Natural killer cell treated with Interleukin-12 subunit alpha and Interleukin-12 subunit beta and Interleukin-15 and Interleukin-18, amount 100 ng/mL, for 72 hours (primary cell): ENCODE measurements at places on chromosomes 3 and 15. TPM values are rescaled to one million over a fixed set of nuclear protein-coding genes. Genes with fewer than 3 reads are reported as not detected.
A peak's percentile ranks its signal among the peaks of the same experiment; 100 is the strongest.

GRCh38 chr15:27816790-27817189 is 282.3 kb downstream of the OCA2 start:
- DNase-seq, result no peak

- no peak for DNase-seq
Measured at GRCh38 chr3:129254536-129255230, 5.3 kb downstream of the COPG1 start.

GRCh38 chr15:57533448-57533799 is 58.3 kb upstream of the MYZAP start:
- DNase-seq, result no peak

REC114 gene
- total RNA-seq, result not detected

DNA sequence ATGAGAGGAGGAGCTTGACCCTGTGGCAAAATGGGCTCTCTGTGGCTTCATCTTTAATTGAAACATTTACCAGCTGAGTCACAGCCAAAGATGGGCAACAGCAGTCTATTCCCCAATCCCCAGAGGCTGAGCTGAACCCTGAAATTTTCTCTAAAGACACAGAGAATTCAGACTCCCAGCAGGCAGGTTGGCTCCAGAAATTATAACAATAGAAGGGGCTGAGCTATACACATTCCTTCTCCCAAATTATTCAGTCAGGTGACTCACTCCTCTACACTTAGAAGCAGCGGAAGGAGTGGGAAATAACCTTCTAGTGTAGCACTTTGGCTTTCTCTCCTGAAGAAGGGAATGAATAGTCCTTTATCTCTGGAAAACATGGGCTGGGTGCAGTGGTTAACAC is 264.3 kb upstream of the ARHGEF26 start:
- DNase-seq, result no peak

DLEC1 gene
- 0.52 TPM for total RNA-seq

CCDC9B gene
- total RNA-seq, result 0.29 TPM

STAB1 gene
- total RNA-seq, result 0.57 TPM

DNA sequence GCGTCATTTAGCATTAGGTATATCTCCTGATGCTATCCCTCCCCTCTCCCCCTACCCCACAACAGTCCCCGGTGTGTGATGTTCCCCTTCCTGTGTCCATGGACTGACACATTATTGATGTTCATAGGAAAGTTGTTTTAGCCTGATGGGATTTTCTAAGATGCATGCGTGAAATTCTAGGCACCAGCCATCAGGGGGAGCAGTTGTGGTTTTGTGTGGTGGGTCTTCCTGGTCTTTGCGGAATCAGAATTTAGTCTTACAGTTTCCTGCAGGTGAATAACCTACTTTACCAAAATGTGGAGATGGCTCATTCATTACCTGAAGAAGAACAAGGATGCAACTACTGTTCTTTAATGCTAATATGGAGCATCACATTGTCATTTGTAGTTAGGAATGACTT is 455.0 kb upstream of the THBS1 start:
- DNase-seq, result peak; percentile 67

DNA sequence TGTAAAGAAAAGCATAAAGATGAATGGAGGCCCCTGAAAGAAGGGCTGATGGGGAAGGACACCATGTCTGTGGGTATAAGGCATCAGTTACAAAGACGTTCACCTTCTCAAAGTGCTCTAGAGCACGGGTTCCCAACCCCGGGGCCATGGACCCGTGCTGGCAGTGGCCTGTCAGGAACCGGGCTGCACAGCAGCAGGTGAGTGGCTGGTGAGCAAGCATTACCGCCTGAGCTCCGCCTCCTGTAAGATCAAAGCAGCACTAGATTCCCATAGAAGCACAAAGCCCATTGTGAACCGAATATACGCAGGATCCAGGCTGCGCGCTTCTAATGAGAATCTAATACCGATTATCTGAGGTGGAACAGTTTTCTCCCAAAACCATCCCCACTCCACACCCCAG is 25.7 kb downstream of the MYO1E start:
- DNase-seq, result no peak

- DNase-seq, result no peak
Measured at GRCh38 chr15:53203454-53203853, 413.3 kb upstream of the ONECUT1 start.

DNA sequence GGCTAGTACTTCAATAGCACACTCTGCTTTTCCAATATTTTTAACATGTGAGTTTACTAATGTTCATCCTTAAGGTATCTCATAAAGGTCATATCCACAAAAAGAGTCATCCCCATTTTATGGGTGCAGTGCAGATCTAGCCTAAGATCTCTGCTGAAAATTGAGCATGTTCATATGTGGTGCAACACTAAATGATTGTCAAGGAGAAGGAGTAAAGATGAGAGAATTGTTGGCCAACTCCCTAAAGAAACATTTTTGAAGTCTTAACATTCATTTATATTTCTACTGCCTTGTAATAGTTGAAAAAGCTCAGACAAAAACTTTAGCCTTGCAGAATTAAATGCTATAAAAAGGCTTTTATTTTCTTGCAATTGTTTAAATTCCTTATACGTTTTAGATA is 1159.6 kb downstream of the TBL1XR1 start:
- no peak for DNase-seq

DNA sequence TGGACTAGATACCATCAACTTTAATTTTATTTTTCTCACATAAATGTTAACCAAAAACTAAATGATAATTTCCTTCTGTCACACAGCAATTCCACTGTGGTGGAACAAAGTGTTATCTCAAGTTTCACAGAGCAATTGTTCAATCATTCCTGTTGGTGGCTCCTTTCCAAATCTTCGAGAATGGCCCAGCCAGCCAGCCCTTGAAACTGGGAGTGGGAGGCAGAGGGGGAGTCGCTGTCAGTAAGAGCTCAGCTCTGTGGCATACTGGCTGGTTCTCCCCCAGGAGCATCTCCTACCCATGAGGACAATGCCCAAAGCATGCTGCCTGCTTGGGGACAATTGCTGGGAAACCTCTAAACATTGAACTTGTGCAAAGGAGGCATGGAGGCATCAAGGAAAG is 47.7 kb downstream of the MECOM start:
- no peak for DNase-seq

DNA sequence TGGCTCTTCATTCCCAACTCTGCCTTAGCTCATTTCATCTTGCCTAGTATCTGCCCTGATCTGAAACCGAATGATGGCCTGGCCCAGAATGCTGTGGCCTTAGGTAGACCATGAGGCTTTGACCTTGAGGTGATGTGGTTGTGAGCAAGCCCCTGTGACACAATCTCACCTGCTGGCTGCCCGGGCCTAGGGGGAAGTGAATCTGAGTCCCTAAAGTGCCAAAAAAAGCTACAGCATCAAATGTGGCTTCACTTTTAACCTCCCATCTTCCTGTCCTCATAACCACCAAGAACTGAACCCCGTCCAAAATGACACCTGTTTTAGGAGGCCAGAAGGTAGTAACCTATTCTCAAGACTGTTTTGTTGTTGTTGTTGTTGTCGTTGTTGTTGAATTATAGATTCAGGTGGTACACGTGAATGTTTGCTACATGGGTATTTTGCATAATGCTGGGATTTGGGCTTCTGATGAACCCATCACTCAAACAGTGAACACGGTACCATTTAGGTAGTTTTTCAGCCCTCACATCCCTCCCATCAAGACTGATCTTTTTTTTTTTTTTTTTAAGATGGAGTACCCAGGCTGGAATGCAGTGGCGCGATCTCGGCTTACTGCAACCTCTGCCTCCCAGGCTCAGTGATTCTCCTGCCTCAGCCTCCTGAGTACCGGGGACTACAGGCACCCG is 54.6 kb downstream of the MCCC1 start:
- DNase-seq, result no peak
